NCI-H1930 (cell line): ENCODE measurements at places on chromosomes 6 and 20.

GRCh38 chr20:1484438-1485116, 6.6 kb downstream of the SIRPB2 start:
- no peak for DNase-seq

DNA sequence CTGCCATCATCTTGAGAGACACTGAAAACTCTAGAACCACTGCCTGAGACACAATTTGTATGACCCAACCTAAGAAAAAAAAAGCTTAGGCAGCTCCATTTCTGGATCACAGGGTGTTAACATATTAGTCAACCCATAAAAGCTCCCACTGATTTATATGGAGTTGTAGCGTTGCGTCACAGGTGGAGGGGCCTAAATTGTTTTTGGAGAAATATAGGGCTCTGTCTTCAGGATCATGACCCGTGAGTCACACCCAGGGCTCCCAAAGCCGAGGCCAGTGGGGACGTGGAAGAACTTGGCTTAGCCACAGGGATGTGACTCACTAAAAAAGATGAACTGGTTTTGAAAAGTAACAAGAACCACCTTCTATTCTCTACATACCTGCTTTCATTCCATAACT, 116.5 kb upstream of the BMP2 start:
- DNase-seq, result no peak

GRCh38 chr6:52363228-52363867, 1.4 kb downstream of the PAQR8 start:
- no peak for DNase-seq

- DNase-seq, result peak; percentile 7
Observed at GRCh38 chr6:26286168-26286877, 78.7 kb upstream of the BTN3A2 start.

- no peak for DNase-seq
Observed at GRCh38 chr6:111992851-111993250, 61.1 kb upstream of the CCN6 start.

GRCh38 chr20:63878899-63879663, 14.0 kb downstream of the TPD52L2 start:
- no peak for DNase-seq

DNA sequence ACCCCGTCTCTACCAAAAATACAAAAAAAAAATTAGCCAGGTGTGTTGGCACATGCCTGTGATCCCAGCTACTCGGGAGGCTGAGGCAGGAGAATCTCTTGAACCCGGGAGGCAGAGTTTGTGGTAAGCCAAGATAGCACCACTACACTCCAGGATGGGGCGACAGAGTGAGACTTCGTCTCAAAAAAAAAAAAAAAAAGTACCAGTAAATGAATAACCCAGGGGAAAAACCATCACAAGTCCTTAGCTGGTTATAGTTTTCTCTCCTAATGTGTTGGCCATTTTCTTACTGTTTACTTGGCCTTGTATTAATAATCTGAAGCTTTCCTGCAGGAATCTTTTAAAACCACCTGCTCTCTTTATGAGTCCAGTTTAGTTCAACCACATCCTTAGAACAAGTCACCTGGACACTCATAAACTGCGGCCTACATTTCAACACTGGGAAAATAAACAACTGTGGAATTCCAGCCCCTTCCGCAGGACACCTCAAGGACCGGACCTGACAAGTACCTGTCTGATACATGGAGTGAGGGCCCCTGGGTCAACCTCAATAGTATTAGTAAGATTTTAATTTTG, 102.6 kb downstream of the ATP9A start:
- no peak for DNase-seq

- DNase-seq, result no peak
Observed at GRCh38 chr20:52847731-52848359, 124.3 kb upstream of the TSHZ2 start.

DNA sequence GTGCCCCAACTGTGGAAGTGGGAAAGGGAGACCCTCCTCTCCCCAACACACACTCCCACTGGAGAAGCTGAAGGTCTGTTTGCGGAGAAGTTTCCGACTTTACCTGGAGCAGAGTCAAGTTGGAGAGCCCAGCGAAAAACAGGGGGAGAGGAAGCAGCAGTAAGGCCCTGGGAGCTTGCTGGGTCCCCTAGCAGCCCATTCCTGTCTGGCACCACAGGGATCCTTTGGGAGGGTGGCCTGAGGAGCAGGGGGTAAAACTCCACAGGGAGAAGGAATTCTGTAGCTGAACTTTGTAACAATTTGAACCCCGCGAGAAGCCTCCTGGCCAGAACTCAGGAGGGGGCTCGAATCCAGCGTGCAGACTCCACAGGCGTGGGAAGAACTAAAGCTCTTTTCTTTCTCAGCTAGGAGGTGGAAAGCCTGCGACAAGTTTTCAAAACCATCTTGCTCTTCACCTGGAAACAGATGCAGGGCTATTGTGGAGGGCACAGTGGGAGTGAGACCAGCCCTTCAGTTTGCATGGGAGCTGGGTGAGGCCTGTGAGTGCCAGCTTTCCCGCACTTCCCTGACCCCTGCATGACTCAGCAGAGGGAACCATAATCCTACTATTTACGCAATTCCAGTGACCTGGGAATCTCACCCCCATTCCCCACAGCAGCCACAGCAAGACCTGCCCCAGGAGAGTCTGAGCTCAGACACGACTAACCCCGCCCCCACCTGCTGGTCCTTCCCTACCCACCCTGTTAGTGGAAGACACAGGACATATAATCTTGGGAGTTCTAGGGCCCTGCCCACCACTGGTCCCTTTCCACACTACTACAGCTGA, 25.8 kb downstream of the SERPINB9 start:
- DNase-seq, result no peak

DNA sequence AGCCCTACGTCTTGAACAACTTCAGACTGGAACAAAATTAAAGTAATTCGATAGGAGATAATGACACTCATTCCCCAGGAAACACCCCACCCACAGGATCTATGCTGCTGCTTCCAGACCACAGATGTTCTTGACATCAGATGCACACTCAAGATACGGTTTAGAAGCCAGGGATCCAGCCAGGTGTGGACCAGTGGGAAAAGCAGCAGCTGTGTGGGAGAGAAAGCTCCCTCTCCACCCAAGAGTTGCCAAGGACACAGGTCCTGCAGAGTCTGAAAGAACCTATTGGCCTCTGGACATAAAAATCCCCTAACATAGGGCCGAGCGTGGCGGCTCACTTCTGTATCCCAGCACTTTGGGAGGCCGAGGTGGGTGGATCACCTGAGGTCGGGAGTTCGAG, 91.7 kb upstream of the NFATC2 start:
- DNase-seq, result no peak

DNA sequence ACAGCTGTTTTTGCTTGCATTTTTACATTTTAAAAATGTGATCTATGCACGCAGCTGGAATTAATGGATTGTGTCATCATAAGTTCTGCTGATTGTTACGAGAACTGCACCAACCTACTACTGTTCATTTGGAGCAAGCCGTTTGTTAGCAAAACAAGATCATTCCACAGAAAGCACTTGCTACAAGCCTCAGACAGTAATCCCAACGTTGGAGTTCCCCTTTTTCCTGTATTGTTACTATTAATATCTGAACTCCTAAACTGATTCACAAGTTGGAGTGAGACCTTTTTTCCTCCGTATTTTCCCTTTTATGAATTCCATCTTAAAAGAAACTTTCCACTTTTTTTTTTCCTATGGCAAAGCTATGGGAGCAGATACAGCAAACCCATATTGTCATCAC, 3.5 kb downstream of the TENT5A start:
- no peak for DNase-seq

DNA sequence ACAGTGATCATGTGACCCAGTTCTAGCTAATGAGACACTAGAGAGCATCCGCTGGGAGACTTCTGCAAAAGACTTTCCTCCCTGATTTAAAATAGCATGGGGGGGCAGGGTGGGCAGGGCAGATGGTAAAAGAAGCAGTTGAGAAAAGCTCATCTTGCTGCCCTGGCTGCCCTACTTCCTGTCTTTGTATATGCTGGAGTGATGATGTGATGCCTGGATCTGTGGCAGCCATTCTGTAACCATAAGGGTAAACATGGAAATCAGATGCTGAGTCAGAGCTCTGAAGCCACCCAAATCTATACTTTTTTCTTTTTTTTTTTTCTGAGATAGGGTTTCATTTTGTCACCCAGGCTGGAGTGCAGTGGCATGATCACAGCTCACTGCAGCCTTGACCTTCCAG, 25.4 kb downstream of the ZFP64 start:
- DNase-seq, result no peak

DNA sequence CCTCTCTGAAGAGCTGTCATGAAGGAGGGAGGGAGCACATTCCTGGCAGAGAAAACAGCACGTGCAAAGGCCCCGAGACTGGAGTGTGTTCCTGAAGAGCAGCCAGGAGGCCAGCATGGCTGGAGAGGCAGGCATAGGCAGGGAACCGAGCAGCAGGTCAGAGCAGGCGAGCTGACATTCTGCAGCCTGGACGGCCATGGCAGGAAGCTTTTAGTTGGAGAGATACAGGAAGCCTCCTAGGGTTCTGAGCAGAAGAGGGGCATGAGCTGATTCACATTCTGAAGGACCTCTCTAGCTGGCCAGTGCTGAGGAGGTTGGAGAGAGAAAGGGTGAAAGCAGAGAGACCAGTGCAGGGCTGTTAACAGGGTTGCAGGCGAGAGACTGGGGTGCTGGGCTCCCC, 29.7 kb downstream of the POFUT1 start:
- no peak for DNase-seq

GRCh38 chr6:33313105-33313708, 671 bp downstream of the TAPBP start:
- no peak for DNase-seq

- peak; percentile 40 for DNase-seq
Observed at GRCh38 chr6:97440590-97441176, 157.7 kb upstream of the MMS22L start.

DNA sequence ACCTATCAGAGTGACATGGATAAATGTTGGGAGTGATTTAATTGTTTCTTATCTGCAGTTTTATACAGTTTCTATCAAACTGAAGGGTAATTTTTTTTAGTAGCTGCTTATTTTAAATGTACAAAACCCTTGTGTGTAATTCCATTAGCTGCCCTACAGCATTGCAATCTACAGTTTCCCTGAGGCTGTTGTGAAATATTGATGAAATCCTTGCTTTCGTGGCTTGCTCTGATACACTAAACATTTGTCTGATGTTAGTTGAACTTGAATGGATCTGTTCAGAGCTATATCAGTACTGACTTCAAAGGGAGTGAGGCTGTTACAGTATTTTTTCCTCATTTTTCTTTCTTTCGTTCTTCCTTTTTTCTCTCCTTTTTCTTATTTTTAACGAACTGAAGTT, 255.4 kb downstream of the TSHZ2 start:
- DNase-seq, result no peak
